Breast epithelium (tissue), 4 donors: ENCODE measurements at places on chromosomes 6 and 20. TPM values are rescaled to one million over a fixed set of nuclear protein-coding genes. Genes with fewer than 3 reads are reported as not detected.

DNA sequence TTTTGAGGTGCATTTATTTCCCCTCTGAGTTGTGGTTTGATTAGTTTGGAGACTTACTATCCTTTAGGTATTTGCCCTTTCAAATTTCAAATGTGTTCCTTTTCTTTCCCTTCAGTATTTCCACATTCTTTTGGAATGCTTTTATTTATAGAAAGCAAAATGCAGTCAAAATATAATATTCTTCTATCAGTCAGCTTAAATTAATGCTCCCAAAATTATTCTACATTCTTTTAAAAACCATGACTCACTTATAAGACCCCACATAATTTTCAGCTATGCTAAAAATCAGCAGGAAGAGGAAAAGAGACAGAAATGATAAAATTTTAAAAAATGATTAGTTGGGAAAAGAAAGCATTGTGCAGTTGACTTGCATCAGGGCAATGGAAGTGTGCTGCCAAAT lies 180.0 kb upstream of the SMLR1 start:
- H3K4me3 ChIP-seq = no peak overlapping the region
- no peak for DNase-seq
- H3K27me3 ChIP-seq = no peaks in the 10 kb centered on the region
- H3K36me3 ChIP-seq = no peaks in the 10 kb centered on the region

BHLHE23 gene
- total RNA-seq = not detected

DNA sequence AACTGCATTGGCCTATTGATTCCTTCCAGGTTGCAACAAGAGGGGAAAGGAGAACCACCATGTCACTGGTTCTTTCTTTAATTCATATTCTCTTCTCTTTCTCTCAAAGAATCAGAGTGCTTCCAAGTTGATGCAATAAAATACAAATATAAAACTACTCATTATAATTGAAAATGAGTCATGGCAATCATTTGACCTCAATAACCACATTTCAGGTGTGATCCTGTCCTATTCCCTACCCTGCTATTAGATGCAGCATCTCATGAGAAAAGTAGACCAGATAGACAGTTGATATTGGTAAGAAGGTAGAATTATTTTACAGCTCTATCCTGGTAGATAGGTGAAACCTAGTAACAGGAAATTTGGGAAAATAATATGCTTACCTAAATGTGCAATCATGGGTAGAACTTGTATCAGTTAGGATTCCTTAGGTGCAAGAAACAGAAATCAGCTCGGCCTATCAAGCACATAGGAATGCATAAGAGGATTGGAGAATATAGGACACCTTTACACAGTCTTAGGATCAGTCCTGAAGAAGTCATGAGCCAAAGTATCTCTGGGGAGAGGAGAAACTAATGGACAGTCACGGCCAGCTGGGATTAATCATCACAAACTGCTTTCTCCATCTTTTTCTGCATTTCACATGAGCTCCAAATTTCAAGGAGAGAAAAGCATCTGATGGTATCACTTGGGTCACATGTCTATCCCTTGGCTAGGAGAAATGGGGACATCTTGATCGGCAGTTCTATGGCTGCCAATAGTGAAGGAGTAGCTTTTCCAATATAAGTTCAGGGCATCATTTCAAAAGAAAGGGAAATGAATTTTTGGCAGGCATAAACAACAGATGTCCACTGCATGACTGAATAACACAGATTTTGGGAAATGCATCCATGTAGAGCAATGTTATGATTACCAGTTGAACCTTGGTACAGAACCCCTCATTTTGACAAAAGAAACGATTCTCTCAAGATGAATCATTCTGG lies 19.3 kb upstream of the RNF146 start:
- H3K27ac ChIP-seq = peak overlapping the region; percentile 44
- H3K27me3 ChIP-seq = no peaks in the 10 kb centered on the region
- DNase-seq = no peak
- no peak overlapping the region for H3K4me3 ChIP-seq
- H3K4me1 ChIP-seq = no peaks in the 10 kb centered on the region
- no peaks in the 10 kb centered on the region for H3K36me3 ChIP-seq

ALDH8A1 gene
- 0.80 TPM for total RNA-seq

PI16 gene
- total RNA-seq = 5.2 TPM

TNNC2 gene
- 2.0 TPM for total RNA-seq

GRCh38 chr6:138107078-138107751 lies at the start of gene PERP:
Gene PERP, minus strand, starts transcription at chr6:138107419. Its CDS starts 79 bp downstream, at chr6:138107340.
- peak; percentile 78 for DNase-seq
- H3K27me3 ChIP-seq = no peaks in the 10 kb centered on the region
- no peaks in the 10 kb centered on the region for H3K36me3 ChIP-seq

COL19A1 gene
- total RNA-seq = 0.66 TPM

DNA sequence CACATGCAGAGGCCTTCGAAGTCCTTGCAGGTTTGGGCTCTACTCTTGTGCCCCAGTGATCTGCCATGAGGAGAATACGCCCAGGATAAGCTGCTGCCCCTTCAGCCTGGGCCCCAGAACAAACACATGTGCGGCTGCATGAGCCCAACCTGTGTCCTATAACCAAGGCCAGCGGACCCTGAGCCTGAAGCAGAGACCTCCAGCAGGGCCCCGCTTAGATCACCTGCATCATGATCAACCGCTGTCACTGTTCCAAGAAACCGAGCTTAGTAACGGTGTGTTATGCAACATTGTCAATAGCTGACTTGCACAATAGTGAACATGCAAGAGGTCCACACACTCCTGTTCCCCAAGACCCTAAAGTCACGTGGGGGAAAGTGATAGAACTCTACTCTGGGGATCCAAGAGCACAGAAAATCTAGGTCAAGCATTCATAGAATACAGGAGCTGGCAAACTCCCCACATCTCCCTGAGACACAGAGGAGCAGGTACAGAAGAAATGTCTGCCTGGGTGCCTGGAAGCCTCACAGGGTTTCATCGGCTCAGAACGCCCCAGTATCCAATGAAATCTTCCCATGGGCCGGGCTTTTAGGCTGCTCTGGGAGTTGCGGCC lies 136.2 kb downstream of the BMP7 start:
- no peak overlapping the region for H3K27ac ChIP-seq
- no peaks in the 10 kb centered on the region for H3K36me3 ChIP-seq
- no peaks in the 10 kb centered on the region for H3K4me1 ChIP-seq
